Renal cortex interstitium (tissue), 15 donors: ENCODE measurements at places on chromosomes 7 and 10. TPM values are rescaled to one million over a fixed set of nuclear protein-coding genes. Genes with fewer than 3 reads are reported as not detected.

DNA sequence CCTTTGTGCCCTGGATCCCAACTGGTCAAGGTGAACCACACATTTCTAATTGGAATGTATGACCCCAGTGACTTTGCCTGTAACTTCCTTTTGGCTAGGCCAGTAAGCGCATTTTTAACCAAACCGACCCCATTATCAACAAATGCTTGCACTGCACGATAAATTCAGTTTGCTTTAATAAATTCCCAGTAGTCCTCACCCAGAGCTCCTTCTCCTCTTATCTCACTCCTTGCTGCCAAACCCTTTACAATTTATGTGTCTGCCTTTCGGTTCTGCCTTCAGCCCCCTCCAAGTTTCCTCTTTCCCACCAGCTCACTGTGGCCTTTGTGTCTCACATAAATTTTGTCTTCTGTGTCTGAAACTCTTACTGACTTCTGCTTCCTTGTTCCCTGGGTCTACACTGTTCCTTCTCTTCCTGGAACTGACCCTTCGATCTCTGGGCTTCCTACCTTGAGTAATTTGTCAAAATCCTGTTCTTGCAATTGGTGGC, 59.0 kb downstream of the TBXAS1 start:
- DNase-seq: no peak

DNA sequence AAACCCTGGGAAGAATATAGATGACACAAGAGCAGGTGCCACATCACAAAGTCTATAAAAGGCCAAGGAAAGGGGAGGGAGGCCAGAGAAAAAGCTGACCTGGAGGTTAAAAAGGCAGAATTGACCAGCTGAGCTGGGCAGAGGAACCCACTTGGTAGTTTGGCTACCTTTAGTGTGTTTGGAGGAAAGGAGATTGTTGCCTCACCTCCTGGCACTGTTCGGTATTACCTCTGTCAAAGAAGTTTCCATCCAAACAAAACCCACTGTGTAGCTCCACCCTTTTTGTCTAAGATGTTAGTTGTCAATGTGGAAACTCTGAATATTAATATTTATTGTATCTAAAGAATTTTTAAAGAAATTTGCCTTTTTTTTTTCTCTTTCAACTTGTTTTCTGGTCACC, 23.4 kb downstream of the ENTPD7 start:
- no peak for DNase-seq

DNA sequence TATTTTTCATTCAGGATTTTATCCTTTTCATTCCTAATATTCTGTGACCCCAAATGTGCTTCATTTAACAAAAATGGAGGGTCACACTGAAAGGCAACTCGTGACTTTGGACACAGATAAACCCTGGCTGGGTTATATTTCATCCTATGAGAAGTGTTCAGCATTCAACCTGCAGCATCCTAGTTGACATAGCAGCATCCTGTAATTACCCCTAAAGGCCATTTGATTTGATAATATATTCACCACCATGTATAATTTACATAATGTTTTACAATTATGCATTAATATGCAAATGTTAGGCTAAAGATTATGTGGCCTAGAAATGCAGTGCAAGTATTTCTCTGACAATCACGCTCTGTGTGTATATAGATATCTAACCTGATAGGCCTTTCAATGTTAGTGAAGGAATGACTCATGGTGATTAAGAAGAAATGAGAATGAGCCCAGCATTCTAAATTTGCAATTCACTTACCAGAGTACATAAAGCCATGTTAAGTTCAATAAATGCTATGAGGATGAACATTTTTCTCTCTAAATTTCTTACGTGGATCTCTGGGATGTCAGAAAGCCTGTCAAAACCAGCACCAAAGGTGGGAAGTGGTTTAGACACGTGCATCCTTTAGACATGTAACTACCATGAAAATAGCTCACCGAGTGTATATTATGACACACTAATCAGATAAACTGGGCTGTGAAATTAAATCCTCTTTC, 337.7 kb upstream of the AOAH start:
- no peak for DNase-seq

DNA sequence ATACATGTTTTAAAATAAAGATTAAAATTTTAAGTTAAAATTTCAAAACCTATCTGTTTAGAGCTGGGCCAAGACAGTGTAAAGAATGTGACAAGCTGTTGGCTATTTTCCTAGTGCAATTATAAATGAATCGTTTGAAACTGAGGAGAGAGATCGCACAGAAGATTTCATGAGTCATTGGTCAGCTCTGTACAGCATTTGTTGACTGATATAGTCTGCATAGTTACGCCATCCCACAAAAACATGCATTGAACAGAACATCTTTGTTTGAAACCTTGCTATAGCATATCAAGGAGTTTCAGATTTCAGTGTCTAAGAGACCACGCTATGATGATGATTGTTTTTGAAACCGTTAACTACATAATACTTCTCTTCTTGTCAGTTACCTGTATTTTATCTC, 1.3 kb upstream of the C10orf67 start:
- DNase-seq: no peak

DNA sequence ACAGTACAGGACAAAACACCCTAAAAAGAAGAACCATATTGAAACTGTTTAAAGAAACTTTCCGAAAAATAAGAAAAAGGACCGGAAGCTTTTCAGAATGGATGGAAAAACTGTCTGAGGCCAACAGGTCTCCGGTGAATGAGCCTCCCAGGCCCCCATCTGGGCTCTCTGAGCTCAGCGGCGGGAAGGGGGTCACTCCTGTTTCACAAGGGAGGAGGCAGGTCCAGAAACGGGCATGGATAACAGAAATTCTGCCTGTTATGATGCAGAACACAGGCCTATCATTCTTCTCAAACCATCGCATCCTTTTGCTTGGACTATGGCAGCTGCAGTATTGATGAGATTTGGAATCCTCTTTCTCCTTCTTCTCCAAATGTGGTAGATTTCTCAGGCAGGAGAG, 58.9 kb upstream of the SHH start:
- no peak for DNase-seq

DNA sequence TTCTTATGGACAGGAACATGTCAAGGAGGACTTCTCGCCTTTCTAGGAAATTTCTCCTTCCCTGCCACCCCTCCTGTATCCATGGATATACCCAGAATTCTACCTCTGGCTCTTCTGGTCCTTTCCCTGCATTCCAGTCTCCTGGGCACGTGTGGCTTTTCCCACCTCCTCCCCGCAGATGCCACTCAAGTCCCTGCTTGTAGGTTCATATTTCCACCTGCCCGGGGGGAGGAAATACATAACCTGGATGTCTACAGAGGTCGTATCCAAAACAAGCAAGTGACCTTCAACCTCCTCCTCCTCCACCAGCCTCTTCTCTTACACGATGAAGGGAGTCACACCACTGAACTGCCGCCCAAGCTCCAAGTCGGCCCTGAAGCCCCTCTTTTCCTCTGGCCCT, 20.7 kb downstream of the FGFR2 start:
- DNase-seq: no peak

The GRM3 gene
- polyA plus RNA-seq: 0.28 TPM

The IFIT1B gene
- 0.11 TPM for polyA plus RNA-seq

The GIMAP1 gene
- 2.3 TPM for polyA plus RNA-seq

The IGFBP1 gene
- 0.79 TPM for polyA plus RNA-seq

The SLC39A12 gene
- not detected for polyA plus RNA-seq

The TMEM236 gene
- 0.29 TPM for polyA plus RNA-seq
